Occipital lobe (tissue), 3 donors: ENCODE measurements at places on chromosomes 2 and 18.

DNA sequence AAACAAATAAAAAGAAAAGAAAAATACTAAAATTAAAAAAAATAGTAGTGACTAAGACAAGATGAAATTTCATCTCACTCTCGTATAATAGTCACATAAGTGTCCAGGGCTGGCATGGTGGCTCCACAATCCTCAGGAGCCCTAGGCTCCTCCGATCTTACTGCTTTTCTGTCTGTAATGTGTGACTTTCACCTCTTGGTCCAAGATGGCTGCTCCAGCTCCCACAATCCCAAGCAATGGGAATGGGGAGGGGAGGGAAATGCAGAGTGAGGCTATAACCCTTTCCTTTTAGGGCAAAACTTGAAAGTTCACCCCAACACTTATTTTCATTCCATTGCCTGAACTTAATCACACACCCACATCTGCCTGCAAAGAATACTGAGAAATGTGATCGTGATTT, 90.4 kb downstream of the MOGAT1 start:
- no peak for DNase-seq

- no peak for DNase-seq
Observed at GRCh38 chr2:88698498-88699233, 7.2 kb downstream of the RPIA start.

GRCh38 chr2:23692263-23692662, 234.7 kb downstream of the ATAD2B start:
- no peak for DNase-seq

DNA sequence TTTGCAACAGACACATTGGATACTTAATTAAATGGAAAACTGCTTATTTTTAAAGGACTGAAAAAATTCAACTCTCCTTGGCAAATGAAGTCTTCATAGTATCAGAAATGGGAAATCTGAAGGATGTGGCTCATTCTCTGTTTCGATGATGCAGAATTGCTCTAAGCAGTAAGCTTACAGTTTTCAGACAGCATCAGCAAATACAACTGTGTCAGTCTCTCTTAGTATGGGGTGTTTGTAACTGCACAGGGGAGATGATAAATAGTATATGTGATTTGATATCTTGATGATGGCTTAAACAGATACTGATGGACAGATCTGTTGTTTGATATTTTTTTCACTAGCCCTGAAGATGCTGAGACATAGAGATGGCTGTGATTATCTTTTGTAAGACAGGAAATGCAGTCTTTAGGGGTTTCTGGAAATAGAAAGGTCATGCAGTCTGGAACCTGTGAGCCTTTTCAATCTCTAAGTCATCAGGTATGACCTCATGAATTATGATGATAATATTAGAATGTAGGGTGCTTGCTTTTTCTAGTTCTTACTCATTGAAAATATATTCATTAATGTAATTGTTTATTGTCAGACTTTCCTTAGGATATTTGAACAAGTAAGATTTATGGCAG, 84.2 kb downstream of the SLC4A10 start:
- DNase-seq = no peak

GRCh38 chr2:207848545-207848928, 78.8 kb upstream of the FZD5 start:
- no peak for DNase-seq

GRCh38 chr2:38390947-38391346, 13.9 kb upstream of the ATL2 start:
- DNase-seq = no peak

- no peak for DNase-seq
Observed at GRCh38 chr2:64787698-64788097, 134.0 kb upstream of the SERTAD2 start.

GRCh38 chr2:40184551-40184950, 267.3 kb downstream of the SLC8A1 start:
- DNase-seq = no peak

DNA sequence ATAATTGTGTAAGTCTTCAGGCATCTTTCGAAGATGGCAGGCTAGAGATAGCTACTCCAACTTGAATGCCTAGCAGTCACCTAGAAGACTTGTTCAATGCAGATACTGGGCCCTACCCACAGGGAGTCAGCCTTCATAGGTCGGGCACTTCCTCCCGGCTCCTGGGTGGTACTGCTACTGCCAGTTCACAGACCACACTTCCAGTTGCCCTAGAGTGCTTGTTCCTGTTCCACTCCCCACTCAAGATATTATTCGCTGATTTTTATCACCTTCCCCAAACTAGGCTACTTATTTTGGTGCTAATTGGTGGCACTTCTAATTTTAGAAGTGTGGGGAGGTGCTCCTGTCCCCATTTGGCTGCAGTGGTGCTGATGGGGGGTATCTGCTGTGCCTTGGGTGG, 34.2 kb downstream of the INPP4A start:
- DNase-seq = no peak

- no peak for DNase-seq
Observed at GRCh38 chr18:36931106-36931505, 102.2 kb downstream of the KIAA1328 start.

DNA sequence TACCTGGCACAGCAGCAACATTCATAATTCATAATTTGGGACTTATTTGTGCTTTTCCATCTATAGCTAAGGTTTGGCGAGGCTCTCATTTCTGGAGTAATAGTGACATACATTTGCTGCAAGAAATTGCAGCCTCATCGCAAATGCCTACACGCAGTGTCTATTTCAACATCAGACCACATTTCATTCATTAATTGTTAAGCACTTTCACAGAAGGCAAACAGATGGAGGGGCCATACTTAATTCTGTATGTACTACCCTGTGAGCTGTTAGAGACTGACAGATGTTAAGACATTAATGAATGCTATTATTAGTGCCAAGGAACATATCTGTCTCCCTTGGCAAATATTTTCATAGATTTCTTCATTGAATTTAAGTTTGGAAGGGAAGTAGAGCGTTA, 125.7 kb downstream of the UXS1 start:
- no peak for DNase-seq

DNA sequence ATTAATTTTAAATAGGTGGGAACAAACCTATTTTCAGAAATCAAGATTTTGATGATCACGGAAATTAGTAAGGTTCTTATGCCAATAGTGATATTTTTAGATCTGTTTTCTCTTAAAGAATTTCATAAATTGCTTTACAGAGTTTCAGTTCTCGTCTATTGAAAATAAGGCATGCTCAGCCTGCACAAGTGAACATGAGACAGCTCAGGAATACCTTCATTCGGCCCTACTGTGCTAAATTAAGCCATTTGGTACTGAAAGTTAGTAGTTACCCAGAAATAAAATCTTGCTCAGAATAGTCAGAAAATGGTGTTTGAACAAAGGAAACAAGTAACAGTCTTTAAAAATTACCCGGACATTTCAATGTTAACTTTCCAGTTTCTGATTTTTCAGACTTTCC, 60.4 kb downstream of the DLGAP1 start:
- DNase-seq = no peak

- no peak for DNase-seq
Observed at GRCh38 chr18:44981121-44981520, 300.4 kb downstream of the SETBP1 start.

DNA sequence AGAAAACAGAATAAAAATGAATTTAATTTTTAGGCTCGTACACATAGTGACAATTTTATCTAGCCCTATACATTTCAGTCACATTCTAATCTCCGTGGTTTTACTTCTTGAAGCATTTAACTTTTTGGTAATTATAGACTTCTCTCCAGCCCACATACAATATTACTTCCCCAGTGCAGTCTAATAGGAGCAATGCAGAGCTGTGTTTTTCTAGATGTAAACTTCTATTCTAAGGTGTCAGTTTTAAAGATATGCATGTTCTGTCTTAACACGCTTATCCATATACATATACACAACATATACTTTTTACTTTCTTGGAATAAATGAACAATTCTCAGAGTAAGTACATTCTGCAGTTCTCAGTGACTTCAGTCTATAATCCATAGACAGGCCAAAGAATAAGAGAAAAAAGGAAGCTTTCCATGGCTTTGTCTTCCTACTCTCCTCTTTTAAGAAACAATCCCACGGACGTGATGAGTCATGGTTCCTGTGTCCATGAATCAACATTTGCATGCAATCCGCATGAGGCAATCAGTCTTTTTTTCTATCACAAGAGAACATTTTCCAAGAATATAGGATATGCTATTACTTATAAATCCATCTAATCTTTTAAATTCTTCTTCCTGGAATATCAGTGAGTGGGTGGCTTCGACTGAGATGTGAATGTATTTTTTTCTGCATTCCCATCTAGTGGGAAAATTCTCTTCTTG, 42.8 kb downstream of the CCDC102B start:
- peak; percentile 16 for DNase-seq

- DNase-seq = no peak
Observed at GRCh38 chr2:183284606-183285005, 160.4 kb downstream of the NUP35 start.

- no peak for DNase-seq
Observed at GRCh38 chr18:35468711-35469110, 29.0 kb downstream of the INO80C start.

- no peak for DNase-seq
Observed at GRCh38 chr2:152611458-152612231, 105.6 kb downstream of the PRPF40A start.

DNA sequence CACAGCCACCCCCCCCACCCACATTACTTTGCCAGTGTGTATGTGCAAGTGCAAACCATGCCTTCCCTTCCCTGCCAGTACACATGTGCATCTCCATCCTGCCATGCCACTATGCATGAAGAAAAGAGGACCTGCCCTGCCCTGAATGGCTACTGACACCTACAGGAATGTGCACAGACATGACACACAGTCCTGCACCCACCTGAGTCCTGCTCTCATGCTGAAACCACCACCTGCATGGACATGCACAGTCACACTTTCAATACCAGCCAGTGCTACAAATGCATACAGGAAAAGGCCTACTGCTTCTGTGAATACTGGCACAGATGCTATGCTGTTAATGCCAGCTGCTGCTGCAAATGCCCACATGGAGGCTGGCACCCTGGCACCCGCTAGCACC, 334.4 kb upstream of the DLGAP1 start:
- no peak for DNase-seq

- no peak for DNase-seq
Observed at GRCh38 chr2:121858369-121858768, 102.9 kb downstream of the TSN start.

DNA sequence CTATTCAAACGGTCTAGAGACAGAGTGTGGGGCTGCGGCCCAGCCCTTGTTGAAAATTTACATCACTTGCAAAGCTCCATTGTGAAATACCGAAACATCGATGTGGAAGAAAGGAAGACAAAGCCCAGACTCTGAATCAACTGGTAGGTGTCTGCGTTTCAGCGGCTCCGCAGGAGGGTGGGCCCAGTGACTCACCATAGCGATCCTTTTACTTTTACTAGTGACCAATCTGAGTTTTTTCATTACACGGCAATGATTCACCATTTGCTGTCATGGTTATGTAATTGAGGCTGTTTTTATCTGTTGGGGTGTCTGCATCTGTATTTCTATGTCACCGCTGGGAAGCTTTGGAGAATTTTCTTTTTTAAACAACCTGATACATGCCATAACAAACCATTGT, 66.6 kb upstream of the ODC1 start:
- DNase-seq = no peak

DNA sequence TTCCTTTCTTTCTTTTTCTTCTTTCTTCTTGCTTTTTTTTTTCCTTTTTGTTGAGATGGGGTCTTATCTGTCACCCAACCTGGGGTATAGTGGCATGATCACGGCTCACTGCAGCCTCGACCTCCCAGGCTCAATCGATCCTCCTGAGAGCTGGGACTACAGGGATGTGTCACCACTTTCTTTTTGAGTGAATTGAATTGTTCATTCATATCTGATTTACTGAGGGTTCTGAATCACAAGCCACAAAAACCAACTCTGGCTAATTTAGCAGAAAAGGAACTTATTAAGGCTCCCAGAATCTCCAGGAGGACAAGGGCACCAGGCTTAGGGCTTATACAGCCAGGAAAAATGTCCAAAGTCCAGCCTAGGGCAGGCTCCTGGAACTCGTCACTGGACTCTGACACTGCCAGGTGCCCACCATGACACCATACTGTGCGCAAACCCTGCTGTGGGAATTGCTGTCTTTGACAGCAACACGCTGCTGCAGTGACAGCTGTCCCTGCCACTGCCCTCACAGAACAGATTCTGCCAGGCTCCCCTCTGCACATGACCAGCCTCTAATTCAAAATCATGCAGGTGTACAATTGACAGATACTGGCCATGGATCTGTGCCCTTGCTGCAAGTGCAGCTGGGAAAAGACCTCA, 42.9 kb upstream of the EML6 start:
- no peak for DNase-seq

- no peak for DNase-seq
Observed at GRCh38 chr18:35110554-35111485, 69.6 kb downstream of the MAPRE2 start.

- DNase-seq = peak; percentile 30
Observed at GRCh38 chr2:38130876-38131275, 54.9 kb upstream of the CYP1B1 start.

DNA sequence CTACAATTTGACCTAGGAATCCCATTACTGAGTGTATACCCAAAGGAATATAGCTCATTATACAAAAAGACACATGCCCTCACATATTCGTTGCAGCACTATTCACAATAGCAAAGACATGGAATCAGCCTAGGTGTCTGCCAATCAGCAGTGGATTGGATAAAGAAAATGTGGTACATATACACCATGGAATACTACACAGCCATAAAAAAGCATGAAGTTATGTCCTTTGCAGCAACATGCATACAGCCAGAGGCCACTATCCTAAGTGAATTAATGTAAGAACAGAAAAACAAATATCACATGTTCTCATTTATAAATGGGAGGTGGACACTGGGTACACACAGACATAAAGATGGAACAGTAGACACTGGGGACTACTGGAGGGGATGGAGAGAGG, 54.0 kb downstream of the GREB1L start:
- no peak for DNase-seq

DNA sequence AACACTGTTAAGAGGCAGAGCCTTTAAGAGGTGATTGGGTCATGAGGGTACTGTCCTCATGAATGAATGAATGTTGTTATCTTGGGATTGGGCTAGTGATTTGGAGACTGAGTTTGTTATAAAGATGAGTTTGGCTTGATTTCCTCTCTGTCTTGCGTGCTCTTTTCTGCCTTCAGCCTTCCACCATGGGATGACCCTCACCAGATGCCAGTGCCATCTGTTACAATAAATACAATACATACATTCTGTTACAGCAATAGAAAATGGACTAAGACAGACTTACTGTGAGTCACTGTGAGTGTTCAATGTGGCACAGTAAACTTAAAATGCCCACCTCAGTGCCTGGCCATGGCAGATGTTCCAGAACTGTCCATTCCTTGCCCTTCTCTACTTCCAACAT, 95.0 kb upstream of the ZFP36L2 start:
- DNase-seq = no peak
